ENCODE measurements at places on chromosomes 12 and 14.
A peak's percentile ranks its signal among the peaks of the same experiment; 100 is the strongest.

DNA sequence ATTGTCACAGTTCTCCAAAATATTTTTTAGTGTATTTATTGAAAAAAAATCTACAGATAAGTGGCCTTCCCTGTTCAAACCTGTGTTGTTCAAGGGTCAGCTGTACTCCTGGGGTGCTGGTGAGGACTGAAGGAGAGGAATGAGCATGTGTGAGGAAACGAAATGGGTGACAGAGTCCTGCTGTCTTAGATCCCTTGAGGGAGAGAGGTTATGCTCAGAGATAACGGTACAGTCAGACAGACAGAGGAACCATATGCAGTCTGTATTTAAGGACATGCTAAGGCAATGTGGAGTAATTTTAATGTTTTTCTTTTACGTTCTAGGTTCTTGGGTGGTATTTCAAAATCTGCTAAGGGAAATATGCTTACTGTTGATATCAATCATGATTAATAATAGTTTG is 352.9 kb upstream of the RGS6 start:
- DNase-seq = no peak

- DNase-seq = no peak
Measured at GRCh38 chr12:21638054-21638891, 19.4 kb downstream of the LDHB start.

DNA sequence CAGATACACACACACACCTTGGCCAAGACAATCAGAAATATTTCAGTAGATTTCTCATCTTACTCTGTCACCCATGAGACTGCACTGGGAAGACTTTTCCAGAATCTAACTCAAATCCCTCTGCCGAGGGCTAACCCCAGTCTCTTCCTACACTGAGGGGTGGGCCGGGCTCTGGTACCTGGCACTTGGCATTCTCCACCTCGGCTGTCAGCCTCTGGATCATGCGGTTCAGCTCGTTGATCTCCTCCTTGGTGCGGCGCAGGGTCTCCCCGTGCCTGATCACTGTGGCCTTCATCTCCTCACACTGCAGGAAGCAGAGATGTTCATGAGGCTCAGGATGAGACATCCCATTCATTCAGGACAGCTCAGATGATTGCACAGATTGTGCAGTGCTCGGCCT is 4.9 kb downstream of the KRT83 start:
- no peak for DNase-seq

- DNase-seq = no peak
Measured at GRCh38 chr14:45686771-45687170, 433.8 kb upstream of the MIS18BP1 start.

GRCh38 chr12:112812600-112813406 is 21.3 kb downstream of the RPH3A start:
- DNase-seq = no peak

DNA sequence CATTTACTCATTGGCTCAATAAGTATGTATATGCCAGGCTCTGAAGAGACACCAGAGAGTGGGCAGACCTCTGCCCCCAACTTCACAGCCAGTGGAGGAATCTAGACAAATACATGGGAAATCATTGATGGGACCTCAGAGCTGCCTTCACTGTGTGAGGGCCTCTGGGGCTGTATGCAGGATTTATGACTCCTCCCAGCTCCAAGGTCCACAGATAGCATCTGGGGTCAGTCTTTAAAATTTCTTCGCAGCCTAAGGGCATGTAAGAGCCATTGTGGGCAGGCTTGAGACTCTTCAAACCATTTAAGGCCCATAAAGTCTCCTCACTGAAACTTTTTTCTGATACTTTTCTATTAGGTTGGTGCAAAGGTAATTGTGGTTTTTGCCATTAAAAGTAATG is 125.5 kb downstream of the SPTSSA start:
- DNase-seq = no peak

- DNase-seq = peak; percentile 86
Measured at GRCh38 chr12:24742378-24742777, 206.5 kb downstream of the BCAT1 start.

DNA sequence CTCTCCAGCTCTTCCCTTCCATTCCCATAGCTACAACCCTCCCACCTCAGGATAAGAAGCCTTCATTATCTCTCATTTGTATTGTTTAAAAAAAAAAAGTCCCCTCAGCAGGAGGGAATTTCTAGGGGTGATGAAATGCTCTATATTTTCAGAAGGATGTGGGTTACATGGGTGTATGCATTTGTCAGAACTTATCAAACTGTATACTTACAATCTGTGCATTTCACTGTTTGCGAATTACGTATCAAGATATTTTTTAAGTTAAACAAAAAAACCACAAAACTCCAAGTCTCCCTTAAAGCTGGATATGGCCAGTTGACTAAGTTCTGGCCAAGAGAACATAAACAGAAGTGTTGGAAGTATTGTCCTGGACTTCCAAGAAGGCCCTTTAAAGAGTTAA is 2.0 kb upstream of the FKBP11 start:
- DNase-seq = no peak

DNA sequence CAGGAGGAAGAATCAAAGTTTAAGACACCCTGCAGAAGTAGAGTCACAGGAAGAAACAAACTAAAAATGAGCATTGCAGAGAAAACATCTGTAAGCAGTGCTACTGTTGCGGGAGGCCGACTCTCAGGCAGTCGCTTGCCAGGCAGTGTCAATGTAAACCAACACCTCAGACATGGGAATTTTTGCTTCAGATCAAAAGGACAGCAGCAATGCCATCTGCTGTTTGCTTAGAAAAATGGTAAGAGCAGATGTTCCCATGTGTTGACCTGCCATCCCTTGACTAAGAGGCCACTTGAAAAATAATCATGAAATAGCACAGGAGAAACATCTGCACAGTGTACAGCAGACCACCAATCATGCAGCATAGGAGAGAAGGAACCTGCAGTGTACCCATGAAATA is 196.6 kb downstream of the SLC25A21 start:
- DNase-seq = no peak

DNA sequence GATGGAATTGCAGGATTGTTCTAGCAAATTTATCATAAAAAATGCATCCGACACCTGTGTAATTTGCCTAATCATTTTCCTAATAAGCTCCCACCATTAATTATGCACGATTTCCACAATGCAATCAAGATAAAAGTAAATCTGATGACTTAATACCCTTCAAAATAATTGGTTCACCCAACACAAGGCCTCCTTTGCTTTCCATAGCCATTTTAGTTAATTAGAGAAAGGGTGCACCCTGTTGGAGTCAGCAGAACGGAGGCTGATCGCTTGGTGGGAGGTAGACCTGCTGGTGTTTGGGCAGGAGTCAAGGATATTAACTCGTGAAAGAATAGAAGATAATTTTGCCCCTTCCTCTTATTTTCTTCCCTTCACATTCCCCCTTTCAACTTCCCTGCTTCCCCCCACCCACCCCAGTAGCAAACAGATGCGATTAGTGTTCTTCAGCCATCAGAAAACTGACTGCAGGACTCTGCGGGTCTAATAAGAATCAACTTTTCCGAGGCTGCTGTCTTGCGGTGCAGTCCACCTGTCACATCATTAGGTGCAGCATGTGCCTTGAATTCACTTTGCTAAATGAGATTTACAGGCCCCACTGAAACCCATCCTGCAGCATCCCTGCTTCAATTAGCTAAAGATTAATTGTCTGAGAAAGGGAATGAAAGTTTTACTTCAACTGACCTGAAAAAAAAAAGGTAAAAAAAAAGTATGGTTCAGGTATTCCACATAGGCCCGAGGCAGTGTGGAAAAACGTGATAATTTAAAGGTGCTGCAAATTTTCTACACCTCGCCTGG is 553.7 kb upstream of the LMO3 start:
- DNase-seq = no peak

GRCh38 chr14:55626131-55626530 is 46.1 kb downstream of the KTN1 start:
- no peak for DNase-seq

GRCh38 chr12:82314406-82314892 is 43.7 kb downstream of the CCDC59 start:
- DNase-seq = no peak
